HTR-8/SVneo (cell line): ENCODE measurements at places on chromosomes 7 and 10.
A peak's percentile ranks its signal among the peaks of the same experiment; 100 is the strongest.

DNA sequence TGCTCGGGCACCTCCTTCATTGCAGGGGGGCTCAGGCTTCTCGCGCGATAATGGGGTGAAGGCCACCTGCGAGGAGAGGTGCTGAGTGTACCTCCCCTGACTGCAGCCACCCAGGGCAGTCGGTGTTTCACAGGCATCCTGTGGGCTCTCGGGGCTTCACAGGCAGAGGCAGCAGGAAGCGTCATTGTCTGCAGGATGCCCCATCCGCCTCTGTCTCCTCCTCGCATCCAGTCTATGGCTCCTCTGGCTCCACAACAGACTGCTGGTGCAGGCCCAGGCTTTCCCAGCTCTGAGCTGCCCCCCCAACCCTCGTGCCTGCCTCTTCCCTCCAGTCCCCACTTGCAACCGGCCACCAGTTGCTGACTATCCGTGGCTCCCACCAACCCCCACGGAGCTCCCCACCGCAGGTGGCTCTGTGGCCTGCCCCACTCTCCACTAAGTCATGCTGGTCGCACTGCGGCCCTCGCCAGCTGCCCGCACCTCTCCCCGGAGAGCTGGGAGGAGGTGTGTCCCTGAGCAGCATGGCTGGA lies 36.5 kb downstream of the CAMK2B start:
- DNase-seq = no peak

DNA sequence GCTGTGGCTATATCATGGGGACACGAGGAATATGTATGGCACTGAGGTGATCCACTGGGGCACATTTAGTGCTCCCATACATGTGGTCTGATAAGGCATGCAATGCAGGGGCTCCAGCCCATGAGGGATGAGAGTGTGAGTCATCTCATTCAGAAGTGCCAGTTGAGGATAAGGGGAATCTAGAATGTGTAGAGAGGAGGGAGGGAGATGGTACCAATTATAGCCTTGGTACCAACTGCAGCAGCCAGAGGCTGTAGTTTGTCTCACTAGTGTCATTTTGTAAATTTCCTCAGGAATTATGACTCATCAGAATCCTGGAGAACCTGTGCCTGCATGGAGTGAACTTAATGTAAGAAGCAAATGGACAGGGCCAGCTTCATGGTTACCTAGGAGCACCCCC lies 46.2 kb downstream of the LAMB4 start:
- no peak for DNase-seq

GRCh38 chr7:51376420-51377092 lies 59.9 kb upstream of the COBL start:
- DNase-seq = no peak

DNA sequence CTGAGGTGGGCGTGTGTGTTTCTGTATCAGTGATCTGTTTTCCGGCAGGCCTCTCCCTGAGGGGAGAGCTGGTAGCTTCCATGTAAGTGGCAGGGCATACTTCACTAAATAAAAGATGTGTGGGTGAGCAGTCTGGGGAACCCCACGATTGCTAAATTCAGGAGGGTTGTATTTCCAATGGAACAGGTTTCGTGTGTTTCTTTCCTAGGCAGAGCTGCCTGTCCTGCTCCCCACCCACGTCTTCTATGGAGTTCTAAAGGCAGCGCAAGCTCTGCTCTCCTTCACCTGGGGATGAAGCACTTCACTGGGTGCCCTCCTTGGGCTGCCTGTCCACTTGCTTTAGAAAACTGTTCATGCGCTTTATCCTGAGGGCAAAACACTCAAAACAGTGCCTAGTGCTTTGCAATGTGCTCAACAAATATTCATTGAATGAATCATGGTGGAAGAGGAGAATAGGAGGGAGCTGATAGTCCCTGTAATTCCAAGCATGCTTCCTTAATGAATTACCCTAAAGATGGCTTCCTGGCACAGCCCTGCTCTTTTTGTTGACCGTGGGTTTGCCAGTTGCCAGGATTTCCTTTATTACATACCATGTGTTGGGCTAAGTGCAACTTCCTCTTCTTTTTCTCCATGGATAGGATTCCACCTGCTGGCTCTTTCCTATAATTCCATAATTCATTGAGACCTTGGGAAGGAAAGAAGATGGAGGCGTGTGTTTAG lies 50.6 kb upstream of the SRPK2 start:
- peak; percentile 53 for DNase-seq

GRCh38 chr10:119256030-119256429 lies 48.7 kb downstream of the GRK5 start:
- no peak for DNase-seq

GRCh38 chr7:38830826-38831225 lies 78.2 kb downstream of the VPS41 start:
- no peak for DNase-seq

DNA sequence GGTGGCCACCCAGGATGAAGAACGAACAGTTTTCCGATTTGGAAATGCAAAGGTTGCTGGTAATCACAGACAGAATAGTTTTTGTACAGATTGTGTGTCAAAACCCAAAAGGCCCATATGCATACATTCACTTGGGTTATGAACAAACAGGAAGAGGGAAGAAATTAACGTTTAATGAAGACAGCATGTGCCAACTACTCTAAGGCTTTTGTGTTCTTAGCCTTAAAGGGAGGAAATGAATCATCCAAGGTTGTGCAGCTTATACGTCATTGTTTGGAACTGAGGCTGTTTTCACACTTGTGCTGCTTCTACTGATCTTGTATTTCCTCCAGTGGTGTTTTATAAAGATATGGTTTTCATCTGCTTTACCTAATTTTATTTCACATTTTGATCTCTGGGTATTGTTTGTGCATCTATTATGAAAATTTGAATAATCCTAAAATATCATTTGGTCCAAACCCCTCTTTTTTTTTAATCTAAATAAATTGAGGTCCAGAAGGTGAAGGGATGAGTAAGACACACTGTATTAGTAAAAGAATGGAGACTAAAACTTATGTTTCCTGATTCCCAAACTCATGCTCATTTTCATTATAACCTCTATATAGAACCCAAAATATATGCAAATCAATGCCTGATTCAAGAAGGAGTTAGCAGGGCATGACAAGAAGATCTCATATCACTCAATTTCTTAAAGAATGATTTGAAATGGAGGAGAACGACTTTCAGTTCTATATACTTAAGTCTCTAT lies 373.1 kb downstream of the THSD7A start:
- DNase-seq = no peak

- peak; percentile 89 for DNase-seq
These were observed at the start of gene C7orf25 for GRCh38 chr7:42911454-42912447. C7orf25 (minus strand) TSS chr7:42912070; CDS start chr7:42910900, 1,170 bp downstream.

- DNase-seq = peak; percentile 26
These were observed 92.9 kb upstream of the HDAC9 start for GRCh38 chr7:18402488-18403183.

DNA sequence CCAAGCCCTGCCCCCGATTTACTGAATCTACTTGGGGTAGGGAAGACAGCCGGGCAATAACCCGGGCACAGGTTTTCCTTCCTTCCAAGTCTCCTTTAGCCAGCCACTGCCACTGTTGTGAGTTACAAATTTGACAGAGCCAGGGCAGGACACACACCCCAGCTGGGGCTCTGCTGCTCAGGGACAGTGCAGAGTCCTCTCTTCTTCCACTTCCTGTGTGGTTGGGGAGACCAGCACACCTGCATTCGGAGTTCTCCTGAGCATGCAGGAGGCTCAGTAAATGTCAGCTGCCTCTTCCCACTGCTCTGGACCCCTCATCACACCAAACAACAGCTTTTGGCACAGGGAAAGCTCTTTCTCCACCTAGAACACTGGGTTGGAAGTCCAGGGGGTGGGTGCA lies 21.3 kb downstream of the CHST15 start:
- DNase-seq = no peak

GRCh38 chr7:152462995-152463708 lies 27.3 kb upstream of the KMT2C start:
- DNase-seq = peak; percentile 27

DNA sequence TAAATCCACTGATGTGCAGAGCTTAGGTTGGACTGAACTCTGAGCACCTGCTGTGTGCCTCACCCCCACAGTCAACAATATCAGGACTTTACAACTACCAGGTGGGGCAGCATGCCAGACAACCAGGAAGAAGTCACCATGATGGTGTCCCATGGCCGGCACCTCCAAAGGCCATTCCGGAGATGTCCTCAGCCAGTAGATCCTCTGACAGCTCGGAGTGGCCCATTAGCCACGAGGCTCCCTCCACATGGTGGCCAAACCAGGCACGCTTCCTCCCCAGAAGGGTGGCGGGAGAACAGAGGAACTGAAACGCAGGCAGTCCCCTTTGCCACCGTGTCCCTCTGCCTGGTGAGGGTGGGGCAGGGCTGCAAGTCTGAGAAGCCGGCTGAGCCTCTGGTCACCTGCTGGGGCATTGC lies 390.0 kb downstream of the TNS3 start:
- DNase-seq = no peak

- no peak for DNase-seq
These were observed 74.0 kb downstream of the INHBA start for GRCh38 chr7:41628901-41629300.

DNA sequence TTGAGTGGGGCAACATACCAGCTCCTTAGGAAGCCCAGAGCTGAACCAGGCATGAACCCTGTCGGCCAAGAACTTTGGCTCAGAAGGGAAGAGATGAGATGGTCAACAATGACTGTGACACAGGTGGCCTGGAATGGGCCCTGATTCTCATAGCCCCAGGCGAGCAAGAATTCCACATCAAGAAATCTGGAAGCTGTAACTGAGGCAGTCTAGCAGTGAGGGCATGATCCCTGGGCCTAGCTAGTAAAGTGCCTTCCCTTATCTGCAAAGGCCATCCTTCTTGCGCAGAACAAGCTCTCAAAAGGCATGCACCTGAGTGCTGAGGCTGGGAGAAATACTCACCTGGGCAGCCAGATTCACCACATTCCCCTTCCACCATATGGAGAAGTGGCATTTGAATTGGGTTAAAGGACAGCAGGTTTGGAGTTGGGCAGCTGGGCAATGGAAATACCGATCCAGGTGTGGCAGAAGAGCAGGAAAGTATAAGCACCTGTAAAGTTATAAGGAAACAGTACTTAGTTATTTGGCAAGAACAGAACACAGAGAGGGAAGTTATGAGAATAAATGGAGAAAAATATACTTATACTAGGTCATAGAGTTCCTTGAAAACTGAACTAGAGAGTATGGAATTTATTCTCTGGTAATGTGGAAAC lies 78.6 kb upstream of the CAPZA2 start:
- DNase-seq = no peak

DNA sequence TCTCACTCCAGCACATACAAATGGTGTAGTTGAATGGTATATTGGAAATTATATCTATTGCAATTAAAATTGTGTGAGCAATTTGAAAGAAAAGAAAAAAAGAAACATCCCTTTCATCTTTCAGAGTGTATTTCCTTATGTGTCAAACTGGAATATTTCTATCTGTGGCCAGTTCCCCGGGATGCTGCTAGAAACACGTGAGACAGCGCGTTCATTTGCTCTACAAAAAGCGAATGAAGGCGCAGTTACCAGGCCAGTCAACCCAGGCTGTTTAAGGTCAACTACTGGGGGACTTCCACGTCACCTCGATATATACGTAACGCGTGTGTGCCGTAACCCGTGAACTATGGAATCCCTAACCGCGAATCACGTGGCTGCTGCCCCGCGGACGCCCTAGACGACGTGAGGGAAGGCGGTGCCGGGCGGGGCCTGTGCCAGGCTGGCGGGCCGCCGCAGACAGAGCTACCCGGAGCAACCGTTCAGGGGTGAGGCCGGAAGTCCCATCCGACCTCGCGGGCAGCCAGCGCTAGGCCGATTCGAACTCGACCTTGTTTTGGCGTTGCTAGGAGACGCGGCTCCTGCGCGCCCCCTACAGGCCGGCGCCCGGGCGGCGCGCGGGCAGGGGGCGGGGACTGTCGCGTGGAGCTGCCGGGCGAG lies 1.1 kb upstream of the ARL4A start:
- peak; percentile 75 for DNase-seq

GRCh38 chr7:2613098-2613930 lies 18.5 kb upstream of the TTYH3 start:
- DNase-seq = no peak

- DNase-seq = no peak
These were observed 267.5 kb downstream of the SNX13 start for GRCh38 chr7:17672783-17673182.

GRCh38 chr10:84008878-84009277 lies 130.4 kb upstream of the GHITM start:
- DNase-seq = no peak

DNA sequence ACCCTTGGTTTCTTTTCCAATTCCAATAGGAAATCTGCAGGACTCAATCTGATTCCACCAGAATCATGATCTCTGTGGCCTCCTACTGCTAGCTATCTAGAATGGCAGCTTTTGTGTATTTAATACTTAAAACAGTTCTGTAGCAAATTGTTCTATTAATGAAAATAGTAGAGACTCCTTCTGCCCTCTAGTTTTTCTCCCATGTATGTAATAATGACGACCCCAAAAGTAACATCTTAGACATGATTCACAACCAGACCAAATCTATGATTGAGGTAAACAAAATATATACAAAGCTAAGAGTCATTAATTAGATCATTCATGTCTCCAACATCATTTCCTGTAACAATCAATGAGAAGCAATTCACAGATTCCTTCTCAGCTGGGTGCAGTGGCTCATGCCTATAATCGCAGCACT lies 259.1 kb upstream of the MKLN1 start:
- no peak for DNase-seq

- DNase-seq = no peak
These were observed 97.3 kb upstream of the CTBP2 start for GRCh38 chr10:125257521-125258108.

DNA sequence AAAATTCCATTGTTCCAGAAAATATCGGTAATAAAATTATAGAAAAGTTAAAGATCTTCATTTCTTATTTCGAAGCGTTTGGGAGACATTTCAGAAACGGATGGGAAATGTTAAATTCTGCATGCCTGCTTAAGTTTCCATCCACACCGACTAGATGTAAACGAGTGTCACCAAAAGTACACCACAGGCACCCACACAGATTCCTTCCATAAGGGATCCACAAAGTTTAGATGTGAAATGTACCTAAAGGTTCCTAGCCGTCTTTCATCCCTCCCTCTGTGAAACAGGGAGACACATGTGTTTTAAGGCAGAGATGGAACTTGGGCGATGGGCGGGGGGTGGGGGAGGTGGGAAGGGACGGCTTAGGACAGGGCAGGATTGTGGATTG lies 621 bp upstream of the CAV1 start:
- no peak for DNase-seq

- DNase-seq = peak; percentile 15
These were observed 242.5 kb downstream of the VTI1A start for GRCh38 chr10:112689327-112690072.

- no peak for DNase-seq
These were observed 121.1 kb upstream of the CDC14C start for GRCh38 chr7:48803250-48803649.

GRCh38 chr7:99312316-99313203 lies 13.1 kb upstream of the ARPC1A start:
- peak; percentile 63 for DNase-seq

DNA sequence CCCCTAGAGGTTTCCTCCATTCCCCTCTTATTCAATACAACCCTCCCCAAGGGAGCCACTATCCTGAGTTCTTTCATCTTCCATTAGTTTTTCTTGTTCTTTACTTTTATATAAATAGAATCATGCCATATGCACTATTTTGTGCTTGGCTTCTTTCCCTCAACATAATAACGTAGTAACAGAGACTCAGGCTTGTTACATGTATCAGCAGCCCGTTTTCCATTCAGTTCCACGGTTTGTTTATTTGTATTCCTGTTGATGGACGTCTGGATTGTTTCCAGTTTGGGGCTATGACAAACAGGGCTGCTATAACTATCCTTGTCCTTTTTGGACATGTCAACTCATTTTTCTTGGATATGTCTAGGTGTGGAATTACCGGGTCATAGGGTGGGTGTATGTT lies 264.4 kb upstream of the MKI67 start:
- no peak for DNase-seq
